Activated T-cell treated with anti-CD3 and anti-CD28 coated beads, Interleukin-2, amount 50 U/mL, for 24 hours (primary cell): ENCODE measurements at places on chromosomes 1 and 21.

DNA sequence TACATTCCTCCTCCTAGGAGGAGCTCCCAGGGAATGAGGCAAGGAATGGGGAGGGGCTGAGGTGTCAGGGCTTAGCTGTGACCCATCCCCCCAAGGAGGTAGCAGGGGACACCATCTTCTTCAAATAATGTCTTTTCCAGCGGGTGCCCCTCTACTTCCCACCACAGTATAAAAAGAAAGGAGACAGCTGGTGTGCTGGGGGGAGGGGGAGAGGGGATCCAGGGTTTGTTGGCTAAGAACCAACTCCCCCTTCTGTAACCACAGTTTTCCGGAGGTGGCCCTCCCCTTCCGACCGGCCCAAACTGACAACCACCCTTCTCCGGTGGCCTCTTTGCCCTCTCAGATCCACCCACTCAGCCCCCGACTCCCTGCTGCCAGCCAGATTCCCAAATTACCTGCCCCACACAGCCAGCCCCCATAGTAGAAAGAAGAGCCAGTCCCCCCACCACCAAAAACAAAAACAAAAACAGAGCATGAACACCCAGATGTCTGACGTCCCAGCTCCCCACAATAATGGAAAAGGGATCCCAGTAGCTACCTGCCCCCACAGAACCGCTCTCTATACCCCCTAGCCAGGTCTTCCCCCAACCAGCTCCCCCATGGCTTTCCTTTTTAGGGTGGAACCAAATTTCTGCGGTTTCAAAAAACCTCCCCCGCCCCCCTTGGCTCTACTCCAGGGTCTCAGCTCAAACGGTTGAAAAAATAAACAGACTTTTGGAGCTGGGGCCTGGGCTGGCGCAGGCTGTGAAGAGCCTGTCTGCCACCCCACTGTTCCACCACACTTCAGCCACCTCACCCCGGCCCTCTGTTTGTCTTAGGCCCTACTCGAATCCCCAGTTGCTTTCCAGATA lies 2.1 kb downstream of the ARHGEF2 start:
- H3K27me3 ChIP-seq = no peaks in the 10 kb centered on the region
- peak overlapping the region; percentile 98 for H3K27ac ChIP-seq
- peak overlapping the region; percentile 87 for H3K4me3 ChIP-seq
- peak; percentile 68 for DNase-seq
- peaks cover 77% of the 10 kb centered on the region for H3K4me1 ChIP-seq
- peaks cover 74% of the 10 kb centered on the region for H3K36me3 ChIP-seq

DNA sequence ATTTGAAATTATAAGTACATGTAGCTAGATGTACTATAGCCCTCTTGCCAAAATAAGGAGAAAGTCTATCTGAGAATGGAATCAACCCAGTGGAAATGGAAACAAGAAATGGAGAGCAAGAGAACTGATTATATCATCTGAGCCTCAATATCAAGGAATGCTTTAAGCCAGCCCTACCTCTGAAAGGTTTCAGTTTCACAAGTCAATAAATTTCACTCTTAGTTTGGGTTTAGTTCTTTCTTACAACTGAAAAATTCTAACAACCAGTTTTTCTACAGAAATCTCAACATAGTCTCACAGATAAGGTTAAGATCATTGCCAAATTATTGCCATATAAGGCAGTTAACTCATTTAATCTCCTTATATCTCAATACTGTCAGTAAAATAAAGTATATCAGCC lies 80.0 kb downstream of the EPS15 start:
- peaks cover 78% of the 10 kb centered on the region for H3K36me3 ChIP-seq
- H3K27ac ChIP-seq = no peak overlapping the region
- peaks cover 40% of the 10 kb centered on the region for H3K4me1 ChIP-seq
- no peak overlapping the region for H3K4me3 ChIP-seq

DNA sequence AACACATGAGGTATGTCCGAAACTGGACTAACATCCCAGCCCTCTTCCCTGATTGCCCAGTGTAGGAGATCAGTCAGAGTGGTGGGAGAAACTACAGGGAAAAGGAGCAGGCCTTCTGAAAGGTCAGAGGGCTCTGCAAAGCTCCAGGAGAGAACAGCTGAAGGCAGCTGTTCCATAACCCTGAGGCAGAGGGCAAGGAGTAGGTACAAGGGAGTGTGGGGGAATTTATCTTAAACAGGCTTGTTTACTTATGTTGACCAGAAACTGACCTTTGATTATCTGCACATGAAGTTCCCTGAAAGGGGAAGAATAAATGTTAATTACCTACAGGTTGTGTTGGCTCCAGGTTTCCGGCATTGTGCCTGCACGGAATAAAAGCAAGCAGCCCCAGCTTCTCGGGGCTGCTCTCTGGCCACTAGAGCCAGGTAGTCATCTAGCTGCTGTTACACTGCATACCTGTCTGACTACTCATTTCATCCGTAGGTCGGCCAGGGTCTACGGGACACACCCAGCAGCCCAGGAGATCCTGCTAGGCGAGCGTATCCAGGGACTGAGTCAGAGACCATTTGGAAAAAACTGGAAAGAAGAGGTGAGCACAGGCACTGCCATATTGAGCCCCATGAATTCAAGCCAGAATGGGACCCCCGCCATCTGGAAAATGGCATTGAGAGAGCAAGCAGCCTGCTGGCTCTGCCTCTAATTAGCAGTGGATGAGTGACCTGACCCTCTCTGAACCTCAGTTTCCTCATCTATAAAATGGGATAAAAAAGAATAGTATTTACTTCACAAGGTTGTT lies 14.9 kb upstream of the PAQR7 start:
- H3K27me3 ChIP-seq = no peaks in the 10 kb centered on the region
- no peak for DNase-seq
- H3K4me1 ChIP-seq = peaks cover 9% of the 10 kb centered on the region
- H3K4me3 ChIP-seq = no peak overlapping the region
- H3K36me3 ChIP-seq = peaks cover 2% of the 10 kb centered on the region

DNA sequence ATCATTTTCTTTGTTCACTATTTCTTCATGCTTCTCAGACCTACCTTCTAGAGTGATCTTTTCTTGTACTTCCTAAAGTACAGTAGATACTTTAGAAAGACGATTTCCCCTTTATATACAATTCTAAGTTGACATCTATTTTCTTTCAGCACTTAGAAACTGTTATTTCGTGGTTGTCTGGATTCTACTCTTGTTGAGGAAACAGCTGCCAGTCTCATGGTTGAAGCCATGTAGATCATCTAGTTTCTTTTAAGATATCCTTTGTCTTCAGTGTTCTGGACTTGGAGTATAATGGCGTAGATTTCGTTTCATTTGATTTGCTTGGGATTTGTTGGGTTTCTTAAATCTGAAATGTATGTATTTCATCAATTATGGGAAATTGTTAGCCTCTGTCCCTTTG lies 67.6 kb downstream of the PKN2 start:
- no peaks in the 10 kb centered on the region for H3K27me3 ChIP-seq
- no peak overlapping the region for H3K27ac ChIP-seq
- no peak overlapping the region for H3K4me3 ChIP-seq
- no peak for DNase-seq
- peaks cover 39% of the 10 kb centered on the region for H3K36me3 ChIP-seq

- DNase-seq = no peak
- no peak overlapping the region for H3K4me3 ChIP-seq
- H3K27me3 ChIP-seq = no peaks in the 10 kb centered on the region
Observed at GRCh38 chr1:82453511-82454185, 652.9 kb downstream of the ADGRL2 start.

DNA sequence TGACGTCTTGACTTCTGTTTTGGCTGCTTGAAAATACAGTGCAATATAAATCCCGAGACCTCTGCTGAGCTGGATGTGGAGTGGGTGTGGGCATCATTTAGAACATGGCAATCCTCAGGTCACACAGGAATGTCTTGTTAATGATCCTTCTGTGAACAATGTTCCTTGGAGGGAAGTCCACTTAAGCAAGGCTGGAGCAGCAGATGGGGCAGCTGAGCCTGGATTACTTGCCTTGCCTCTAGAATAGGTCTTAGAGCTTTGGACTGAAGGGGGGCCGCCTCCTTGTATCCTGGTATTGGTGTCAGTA lies 926 bp upstream of the SCMH1 start:
- peak overlapping the region; percentile 79 for H3K27ac ChIP-seq
- peaks cover 5% of the 10 kb centered on the region for H3K36me3 ChIP-seq
- no peak for DNase-seq
- peak overlapping the region; percentile 67 for H3K4me3 ChIP-seq
- H3K4me1 ChIP-seq = peaks cover 22% of the 10 kb centered on the region
- H3K27me3 ChIP-seq = no peaks in the 10 kb centered on the region
